Ureter (tissue), 1 donor: ENCODE measurements at places on chromosomes 16 and 17. TPM values are rescaled to one million over a fixed set of nuclear protein-coding genes. Genes with fewer than 3 reads are reported as not detected.
A peak's percentile ranks its signal among the peaks of the same experiment; 100 is the strongest.

The ARL5C gene
- total RNA-seq, result not detected

The MT1G gene
- 2.9 TPM for total RNA-seq

GRCh38 chr17:29180034-29180787 lies at the start of gene MYO18A:
Gene MYO18A, minus strand, starts transcription at chr17:29180398. Its CDS starts 13,458 bp downstream, at chr17:29166940.
- peak; percentile 80 for DNase-seq

GRCh38 chr17:47949197-47949759 lies 7.9 kb downstream of the PNPO start:
- DNase-seq, result peak; percentile 93

GRCh38 chr16:54015147-54015546 lies 271.4 kb downstream of the IRX3 start:
- DNase-seq, result no peak

DNA sequence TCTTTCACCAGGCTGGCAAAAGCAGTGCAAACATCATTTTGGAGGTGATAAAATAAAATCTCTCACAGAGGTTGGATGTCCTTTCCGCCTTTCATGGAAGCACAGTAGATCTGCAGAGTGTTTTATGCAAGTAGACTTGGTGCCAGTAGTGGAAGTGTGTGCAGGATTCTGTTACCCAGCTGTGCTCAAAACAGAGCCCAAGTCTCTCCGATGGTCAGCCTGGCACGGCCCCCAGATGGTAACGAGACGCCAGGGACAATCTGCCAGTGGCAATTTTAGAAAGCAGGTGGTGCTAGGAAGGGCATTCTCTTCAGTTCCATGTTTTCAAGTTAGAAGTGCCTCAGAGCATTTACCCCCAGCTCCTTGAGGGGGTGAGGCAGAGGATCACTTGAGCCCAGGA lies 1.5 kb upstream of the MTHFSD start:
- no peak for DNase-seq

The MEFV gene
- 1.8 TPM for total RNA-seq

The CLN3 gene
- total RNA-seq, result 47.0 TPM

DNA sequence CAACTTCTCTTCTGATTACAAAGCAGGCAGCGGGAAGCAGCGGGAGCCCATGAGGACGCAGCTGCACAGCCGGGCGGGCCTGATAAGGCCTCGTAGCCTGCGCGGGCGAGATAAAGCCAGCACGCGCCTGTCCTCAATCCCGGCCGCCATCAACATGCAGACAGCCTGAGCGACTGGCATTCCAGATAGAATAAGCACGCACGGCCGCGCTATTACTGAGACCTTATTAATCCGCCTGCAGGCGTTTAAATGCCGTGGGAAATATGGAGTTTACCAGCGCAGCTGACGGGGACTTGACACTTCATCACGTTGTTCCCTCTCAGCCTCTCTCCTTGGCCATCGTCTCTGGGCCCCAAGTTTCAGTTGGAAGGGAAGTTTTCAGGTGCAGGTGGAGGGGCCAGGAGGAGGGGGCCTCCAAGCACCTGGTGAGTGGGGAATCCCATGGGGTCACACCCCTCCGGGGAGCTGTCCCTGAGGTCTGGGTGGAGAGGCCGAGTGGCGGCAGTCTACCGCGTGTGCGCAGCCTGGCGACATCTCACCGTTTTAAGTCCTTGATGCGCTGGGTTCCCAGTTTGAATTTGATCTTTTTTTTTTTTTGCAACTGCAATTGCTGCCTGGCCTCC lies 27.3 kb upstream of the CBFA2T3 start:
- DNase-seq, result no peak

The ZPBP2 gene
- not detected for total RNA-seq

The GP1BA gene
- total RNA-seq, result not detected

The RILP gene
- 22.5 TPM for total RNA-seq

The RHBDL3 gene
- total RNA-seq, result 0.99 TPM

GRCh38 chr16:80063031-80063712 lies 462.6 kb upstream of the MAF start:
- no peak for DNase-seq

DNA sequence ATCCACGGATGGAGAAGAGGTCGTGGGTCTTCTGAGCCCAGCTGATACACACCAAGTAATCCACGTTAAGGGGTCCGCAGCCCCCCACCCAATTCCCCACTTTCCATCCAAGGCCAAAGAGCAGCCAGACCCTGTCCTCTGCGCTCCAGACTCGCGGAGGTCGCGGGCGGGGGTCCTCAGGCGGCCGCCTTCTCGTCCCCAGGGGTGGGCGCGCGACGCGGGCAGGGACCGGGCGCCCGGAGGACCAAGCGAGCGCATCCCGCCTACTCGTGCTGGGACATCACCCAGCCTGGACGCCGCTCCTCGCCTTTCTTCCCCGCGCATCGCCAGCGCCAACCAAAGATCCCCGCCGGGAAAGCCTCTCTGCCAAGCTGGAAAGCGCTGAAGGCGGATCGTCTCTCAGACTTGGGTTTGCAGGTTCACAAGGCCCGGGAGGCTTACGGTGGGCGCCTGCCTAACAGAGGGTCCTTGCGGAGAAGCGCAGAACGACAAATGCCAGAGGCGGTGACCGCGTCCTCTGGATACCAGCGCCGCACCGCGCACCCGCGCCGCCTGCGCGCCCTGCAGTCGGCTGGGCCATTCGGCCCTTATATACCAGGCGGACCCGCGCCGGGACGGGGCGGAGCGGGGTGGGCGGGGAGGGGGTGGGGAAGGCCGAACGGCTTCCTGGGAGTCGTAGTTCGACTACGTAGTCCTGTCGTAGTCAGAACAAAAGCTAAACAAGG lies 471.6 kb downstream of the SOX9 start:
- DNase-seq, result peak; percentile 78

GRCh38 chr16:48852951-48853350 lies 243.0 kb upstream of the N4BP1 start:
- no peak for DNase-seq

- DNase-seq, result no peak
These were observed 30.5 kb downstream of the NSMCE1 start for GRCh38 chr16:27238016-27238587.

- peak; percentile 93 for DNase-seq
These were observed 2.5 kb upstream of the CCL2 start for GRCh38 chr17:34252444-34253138.
